HEK293T (cell line): ENCODE measurements at places on chromosomes 11 and 22.

DNA sequence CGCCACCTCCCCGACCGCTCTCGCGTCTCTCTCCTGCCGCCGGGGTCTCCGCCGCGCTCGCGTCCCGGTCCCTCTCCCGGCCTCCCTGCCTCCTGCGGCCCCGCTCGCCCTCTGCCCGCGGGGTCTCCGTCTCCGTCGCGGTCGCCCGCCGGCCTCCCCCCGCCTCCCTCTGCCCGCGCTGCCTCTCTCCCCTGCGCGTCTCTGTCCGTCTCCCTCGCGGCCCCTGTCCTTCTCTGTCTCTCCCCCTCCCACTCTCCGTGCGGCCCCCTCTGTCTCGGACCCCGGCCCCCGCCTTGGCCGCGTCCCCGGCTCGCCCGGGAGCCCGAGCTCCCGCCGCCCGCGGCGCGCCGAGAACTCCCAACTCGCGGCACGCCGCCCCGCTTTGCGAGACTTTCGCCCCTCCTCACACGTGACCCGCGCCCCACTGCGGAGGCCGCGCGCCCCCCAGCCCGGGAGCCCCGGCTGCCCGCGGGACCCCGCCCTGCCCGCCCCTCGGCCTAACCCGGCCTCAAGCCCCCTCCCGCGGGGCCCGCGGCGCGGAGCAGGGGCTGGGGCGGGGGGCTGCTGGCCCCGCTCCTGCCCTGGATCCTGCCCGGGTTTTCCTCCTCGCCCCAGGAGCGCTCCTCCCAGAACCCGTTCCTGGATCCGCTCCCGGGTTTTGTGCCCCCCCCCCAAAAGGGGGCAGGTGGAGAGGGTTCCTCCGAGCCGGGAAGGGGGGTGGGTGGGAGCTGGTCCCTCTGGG is 702 bp upstream of the KCNJ4 start:
- DNase-seq = peak; percentile 92

- DNase-seq = no peak
These were observed 108.5 kb downstream of the CSNK2A3 start for GRCh38 chr11:11244470-11245080.

DNA sequence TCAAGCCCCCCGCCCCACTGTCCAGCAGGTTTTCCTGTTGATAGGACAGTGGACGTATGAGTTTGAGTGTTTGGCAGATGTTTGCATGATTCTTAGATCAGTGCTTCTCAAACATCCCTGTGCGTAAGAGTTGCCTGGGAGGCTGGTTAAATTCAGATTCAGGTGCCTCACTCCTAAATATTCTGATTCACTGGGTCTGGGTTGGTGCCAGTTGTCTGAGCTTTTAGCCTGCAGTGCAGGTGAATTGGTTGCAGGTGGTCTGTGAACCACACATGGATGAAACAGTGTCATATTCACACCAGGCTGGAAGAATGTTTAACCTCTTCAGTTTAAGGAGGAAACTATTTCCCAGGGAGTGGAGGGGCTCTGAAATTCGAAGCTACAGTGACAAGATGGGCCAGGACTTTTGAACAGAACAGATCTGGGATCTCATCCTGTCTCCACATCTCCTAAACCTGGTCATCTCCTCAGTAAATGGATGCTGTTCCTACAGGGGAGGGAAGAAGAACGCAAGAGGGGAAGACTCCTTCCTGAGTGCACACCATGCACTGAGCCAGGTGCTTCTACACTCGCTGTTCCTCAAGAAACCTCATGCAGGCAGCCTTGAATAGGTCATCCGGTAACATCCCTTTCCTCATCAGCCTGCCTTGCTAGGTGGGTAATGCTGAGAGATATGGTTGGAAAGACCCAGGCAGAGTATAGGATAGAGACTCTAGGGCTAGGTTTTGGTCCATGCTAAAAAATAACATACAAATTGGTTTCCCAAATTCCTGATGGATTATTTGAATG is 47.8 kb downstream of the TEAD1 start:
- no peak for DNase-seq

DNA sequence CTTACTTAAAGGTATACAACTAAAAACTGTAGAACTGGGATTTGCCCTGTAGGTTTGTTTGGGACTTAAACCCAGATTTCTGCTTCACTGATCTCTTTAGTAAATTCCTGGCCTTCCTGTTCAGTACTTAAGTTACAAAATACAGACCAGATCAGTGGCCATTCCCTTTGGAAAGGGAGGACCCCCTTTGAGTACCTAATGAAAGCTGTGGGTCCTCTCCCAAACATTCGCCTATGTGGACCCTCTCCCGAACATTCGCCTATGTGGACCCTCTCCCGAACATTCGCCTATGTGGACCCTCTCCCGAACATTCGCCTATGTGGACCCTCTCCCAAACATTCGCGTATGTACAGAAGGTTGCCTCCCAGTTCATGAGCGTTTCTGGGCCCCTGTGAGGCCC is 10.3 kb downstream of the L3MBTL2 start:
- no peak for DNase-seq

- DNase-seq = no peak
These were observed 107.5 kb downstream of the TRIM29 start for GRCh38 chr11:120030411-120030810.

- no peak for DNase-seq
These were observed 10.0 kb downstream of the IL2RB start for GRCh38 chr22:37139762-37140161.

DNA sequence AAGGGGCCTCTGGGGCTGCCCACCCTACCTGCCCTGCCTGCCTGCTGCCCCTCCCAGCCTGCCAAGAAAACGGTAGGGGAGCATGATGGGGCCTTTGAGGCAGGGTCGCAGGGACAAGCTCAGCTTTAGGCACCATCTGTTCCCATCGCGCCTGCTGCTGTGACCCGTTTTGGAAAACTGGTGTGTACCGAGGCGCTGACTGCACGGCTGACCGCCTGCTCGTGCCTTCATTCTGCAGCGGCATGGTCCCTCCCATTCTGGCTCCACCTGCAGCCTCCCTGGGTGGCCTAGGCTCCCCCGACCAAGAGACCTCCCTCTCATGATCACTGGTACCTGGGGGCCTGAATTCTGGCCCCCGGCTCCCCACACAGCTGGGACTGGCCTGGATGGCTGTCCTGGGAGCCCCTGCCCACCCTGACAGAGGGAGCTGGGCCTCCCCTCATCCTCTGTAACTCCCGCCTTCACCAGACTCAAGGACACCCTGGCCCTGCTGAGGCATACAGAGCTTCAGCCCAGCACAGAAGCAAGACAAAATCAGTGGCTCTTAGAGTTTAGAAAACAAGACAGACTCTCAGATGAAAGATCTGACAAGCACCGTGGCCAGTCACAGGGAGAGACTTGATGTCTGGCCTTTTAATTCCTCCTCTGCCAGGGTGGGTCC is 6.5 kb upstream of the MYRF start:
- no peak for DNase-seq

DNA sequence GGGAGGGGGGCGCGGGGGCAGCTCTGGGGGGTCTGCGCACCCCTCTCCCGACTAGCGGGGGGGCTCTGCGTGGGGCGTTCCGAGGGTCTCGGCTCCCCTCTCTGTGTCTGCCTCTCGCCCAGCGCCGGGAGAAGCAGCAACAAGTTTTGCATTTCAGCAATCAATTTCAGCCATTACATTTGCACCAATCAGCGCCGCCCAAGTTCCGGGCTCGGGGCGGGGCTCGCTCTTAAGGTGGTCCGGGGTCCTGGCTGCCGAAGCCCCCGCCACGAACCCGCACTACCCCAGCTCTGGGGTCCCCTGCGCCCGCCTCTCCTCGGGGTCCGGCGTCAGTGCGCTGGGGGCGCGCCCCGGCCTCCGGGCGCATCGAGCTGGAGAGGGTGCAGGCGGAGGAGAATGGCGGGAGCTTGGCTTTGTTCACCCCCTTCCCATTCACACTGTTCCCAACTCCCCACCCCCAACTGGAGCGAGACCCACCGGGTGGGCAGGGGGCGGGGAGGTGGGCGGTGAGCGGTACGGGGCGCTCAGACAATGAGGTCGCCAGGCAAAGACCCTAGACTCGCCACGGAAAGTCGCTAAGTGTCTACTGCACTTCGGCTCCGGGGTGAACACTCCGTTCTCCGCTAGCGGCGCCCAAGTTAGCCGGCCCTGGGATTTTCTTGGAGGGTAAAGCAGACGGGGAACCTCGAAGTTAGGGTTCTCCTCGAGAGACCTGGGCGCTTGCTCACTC is at the start of gene MN1:
MN1 (minus strand) TSS at position 141 of the 730 bp plus-strand sequence. CDS start 1,213 bp downstream, outside the sequence.
- DNase-seq = peak; percentile 77

GRCh38 chr11:38300570-38300969 is 1702.5 kb upstream of the RAG2 start:
- no peak for DNase-seq

- no peak for DNase-seq
These were observed 20.2 kb downstream of the BLID start for GRCh38 chr11:122095681-122096262.

DNA sequence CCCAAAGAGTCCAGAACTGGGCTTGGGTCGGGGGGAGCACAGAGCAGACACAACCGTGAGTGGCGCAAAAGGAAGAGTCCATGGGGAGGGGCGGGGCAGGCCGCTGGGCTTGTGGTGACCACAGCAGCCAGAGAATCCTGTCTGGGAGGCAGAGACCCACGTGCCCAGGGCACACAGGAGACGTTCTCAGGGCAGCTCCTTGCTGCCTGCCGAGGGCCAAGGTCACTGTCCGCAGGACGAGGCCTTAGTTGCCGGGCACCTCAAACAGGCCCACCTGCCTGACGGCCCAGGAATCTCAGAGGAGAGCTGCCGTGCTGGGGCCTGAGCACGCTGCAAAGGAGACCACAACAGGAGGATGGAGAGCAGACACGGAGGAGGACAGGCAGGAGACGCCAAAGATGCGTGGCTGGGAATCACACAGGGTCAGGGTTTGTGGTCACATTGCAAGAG is 87.8 kb downstream of the MYEOV start:
- DNase-seq = no peak

GRCh38 chr22:29277927-29278326 is 9.9 kb downstream of the EWSR1 start:
- DNase-seq = no peak

DNA sequence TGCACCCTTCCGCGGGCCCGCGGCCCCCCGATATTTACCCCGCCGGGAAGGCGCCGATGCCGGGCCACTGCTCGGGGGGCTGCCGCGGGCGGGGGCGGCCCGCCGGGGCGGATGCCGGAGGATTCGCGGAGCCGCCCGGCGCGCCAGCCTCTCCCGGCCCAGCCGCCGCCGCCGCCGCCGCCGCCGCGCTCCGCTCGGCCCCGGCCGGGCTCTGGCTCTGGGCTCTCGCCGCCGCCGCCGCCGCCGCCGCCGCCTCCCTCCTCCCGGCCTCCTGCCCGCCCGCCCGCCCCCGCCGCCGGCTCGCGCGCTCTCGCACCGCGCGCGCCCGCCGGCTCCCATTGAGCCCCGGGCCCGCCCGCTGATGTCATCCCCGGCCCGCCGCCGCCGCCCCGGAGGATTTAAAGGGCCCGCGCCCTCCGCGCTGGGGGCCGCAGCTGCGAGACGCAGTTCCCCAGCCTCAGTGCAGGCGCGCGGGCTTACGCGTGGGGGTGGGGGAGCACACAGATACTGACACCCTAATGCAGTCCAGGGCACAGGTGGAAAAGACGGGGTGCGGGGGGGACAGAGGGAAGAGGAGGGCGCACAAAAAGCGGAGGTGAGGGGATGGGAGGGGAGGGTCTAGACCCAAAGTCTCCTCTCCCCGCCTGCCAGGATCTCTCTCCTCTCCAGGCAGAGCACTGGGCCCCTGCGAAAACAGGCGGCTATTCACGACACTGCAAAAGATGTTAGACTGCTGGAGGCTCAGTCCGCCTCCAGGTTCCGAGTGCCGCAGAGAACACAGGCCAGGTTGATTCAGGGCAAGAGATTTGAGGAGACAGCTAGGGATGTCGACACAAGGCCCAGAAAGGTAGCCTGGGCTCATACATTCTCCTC is at the start of gene CSNK1E:
CSNK1E (minus strand) TSS at position 312 of the 873 bp plus-strand sequence. CDS start 3,276 bp downstream, outside the sequence.
- DNase-seq = peak; percentile 96

GRCh38 chr22:19876941-19877625 is 22.4 kb upstream of the GNB1L start:
- DNase-seq = no peak

GRCh38 chr11:78085972-78086371 is 6.3 kb upstream of the NDUFC2 start:
- no peak for DNase-seq

DNA sequence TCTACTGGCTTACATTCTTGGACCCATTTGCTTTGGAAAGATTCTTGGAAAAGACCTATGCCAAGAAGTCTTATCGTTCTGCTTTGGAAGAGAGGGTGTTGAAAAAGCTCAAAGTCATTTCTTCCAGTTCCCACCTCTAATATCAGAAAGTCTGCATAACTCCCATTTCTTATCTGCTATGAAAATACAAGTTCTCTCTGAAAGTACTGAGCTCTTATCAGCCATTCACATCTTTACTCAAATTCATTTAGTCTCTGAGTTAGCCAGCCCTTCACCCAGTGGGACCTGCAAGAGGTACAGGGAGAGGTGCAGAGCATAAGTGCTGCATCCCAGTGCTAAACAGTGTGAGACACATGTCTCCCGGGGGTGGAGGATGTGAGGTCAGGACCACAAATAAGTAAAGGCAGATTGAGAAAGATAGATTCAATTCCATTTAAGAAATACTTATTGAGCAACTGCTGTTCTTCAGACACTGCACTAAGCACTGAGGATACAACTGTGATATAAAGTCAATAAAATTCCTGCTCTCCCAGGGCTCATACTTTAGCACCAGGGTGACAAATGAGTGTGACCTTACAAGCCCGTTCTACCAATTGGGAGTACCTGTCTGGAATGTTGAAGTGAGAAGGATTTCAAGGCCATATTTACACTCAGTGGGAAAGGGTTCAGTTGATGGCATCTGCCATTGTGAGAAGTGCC is 76.7 kb downstream of the PISD start:
- DNase-seq = no peak

- DNase-seq = no peak
These were observed 39.4 kb upstream of the GGTLC2 start for GRCh38 chr22:22605074-22605404.
